A673 (cell line): ENCODE measurements at places on chromosomes 5 and 9. TPM values are rescaled to one million over a fixed set of nuclear protein-coding genes. Genes with fewer than 3 reads are reported as not detected.

- DNase-seq = no peak
- H3K4me3 ChIP-seq = no peak overlapping the region
- H3K27ac ChIP-seq = no peak overlapping the region
- no peaks in the 10 kb centered on the region for H3K27me3 ChIP-seq
Measured at GRCh38 chr5:162811071-162811470, 626.3 kb upstream of the CCNG1 start.

GRCh38 chr9:3682186-3682585 is 156.4 kb upstream of the RFX3 start:
- H3K27ac ChIP-seq = no peak overlapping the region
- H3K4me1 ChIP-seq = no peaks in the 10 kb centered on the region
- H3K27me3 ChIP-seq = no peaks in the 10 kb centered on the region

DNA sequence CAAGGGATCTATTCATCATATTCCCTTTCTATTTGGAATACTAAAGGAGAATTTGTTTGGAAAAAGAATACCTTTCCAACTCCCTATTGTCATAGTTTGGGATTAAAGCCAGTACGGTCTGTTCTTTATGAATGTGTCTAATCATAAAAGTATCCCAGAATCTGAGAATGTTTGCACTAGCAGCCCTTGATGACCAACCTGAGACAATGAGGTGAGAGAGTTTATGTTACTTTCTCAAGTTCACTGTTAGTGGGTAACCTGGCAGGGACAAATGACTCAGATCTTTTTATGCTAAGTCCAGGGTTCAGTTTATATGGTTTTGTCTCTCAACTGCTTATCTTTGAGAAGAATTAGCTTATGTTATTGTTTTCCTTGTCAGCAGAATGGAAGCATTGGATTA is 25.3 kb upstream of the TLR4 start:
- H3K27ac ChIP-seq = no peak overlapping the region
- no peaks in the 10 kb centered on the region for H3K4me1 ChIP-seq
- H3K36me3 ChIP-seq = no peaks in the 10 kb centered on the region
- no peak overlapping the region for H3K4me3 ChIP-seq
- no peak for DNase-seq

SPINK6 gene
- total RNA-seq = not detected in 2 replicates

PRUNE2 gene
- total RNA-seq = not detected in 2 replicates

GRCh38 chr5:131536211-131536826 is 98.7 kb downstream of the RAPGEF6 start:
- H3K4me3 ChIP-seq = no peak overlapping the region
- H3K27me3 ChIP-seq = no peaks in the 10 kb centered on the region
- H3K4me1 ChIP-seq = peaks cover 39% of the 10 kb centered on the region
- H3K27ac ChIP-seq = no peak overlapping the region
- DNase-seq = peak; percentile 39
- H3K36me3 ChIP-seq = no peaks in the 10 kb centered on the region

GRCh38 chr9:82363682-82364081 is 375.1 kb downstream of the SPATA31D1 start:
- H3K4me1 ChIP-seq = no peaks in the 10 kb centered on the region
- DNase-seq = no peak
- H3K36me3 ChIP-seq = no peaks in the 10 kb centered on the region
- H3K27me3 ChIP-seq = no peaks in the 10 kb centered on the region
- H3K27ac ChIP-seq = no peak overlapping the region
- H3K4me3 ChIP-seq = no peak overlapping the region

DNA sequence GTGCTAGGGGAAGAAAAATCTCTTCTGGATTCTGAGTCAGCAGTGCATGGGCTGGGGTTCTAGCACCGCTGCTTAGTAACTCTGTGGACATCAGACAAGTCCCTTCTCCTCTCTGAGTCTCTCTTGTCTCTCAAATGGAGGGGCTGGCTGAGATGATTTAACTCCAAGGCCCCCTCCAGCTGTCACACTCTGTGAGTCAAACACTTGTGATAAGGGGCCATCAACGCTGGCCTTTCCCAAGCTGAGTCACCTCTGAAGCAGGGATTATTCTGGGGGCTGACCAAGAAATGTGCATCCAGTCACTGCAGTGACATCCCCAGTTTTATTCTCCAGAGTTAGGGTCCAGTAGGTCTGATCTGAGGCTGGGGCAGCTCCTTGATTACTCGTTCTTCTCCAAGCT is 110.4 kb upstream of the ZNF462 start:
- no peak overlapping the region for H3K27ac ChIP-seq
- H3K36me3 ChIP-seq = no peaks in the 10 kb centered on the region
- DNase-seq = no peak
- no peaks in the 10 kb centered on the region for H3K27me3 ChIP-seq
